CD4-positive, alpha-beta T cell treated with Interleukin-21 for 1 hour (primary cell): ENCODE measurements at places on chromosomes 1 and 21.

DNA sequence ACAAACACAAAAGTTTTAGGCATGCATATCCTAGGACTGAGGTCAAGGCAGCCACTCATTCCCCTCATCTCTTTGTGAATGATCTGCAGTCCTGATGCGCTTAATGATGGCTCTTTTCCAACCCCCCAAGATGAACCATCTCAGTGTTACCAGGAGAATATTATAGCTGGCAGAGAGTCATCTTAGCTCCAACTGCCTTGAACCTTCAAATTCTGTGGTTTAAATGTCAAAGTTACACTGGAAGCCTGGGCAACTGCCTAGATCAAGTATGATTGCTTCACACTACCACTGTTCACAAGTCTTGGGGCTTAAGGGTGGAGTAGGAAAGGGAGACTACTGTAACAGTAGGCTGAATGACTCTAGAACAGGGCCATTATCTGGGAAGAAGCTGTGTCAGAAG lies 8.0 kb upstream of the MYBPHL start:
- DNase-seq = no peak

DNA sequence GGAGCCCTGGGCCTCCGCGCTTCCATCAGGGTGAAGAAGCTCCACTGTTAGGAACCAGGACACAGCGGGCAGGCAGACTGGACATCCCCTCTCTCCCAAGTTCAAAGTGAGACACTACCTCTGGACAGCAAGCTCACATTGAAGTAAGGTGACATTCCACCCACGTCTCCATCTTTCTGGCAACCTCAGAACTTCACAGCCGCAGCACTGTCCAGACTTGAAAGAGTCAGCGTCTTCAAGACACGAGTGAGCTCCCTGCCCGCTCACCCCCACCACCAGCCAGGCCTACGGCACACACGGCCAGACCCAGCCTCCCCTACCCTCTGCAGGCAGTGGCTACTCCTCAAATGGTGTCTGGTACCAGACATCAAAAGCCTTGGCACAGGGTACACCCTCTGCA lies 11.1 kb downstream of the WDR4 start:
- DNase-seq = no peak

DNA sequence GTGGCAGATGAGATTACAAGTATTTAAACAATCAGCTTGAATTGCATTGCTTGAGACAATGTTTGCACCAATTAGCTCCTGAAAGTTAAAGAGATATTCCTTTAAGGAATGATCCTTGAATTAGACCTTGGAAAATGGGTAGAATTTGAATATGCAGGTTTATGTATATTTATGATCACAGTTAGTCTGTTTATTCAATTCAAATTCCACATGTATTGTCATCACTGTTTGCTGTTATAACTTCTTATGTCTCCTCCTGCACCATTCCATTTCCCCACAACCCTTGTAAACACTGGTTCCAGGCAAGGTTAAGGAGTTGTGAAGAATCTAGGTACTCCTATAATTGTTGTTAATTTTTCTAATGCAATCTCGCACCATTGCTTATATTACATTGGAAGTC lies 518.2 kb upstream of the PBX1 start:
- DNase-seq = no peak

DNA sequence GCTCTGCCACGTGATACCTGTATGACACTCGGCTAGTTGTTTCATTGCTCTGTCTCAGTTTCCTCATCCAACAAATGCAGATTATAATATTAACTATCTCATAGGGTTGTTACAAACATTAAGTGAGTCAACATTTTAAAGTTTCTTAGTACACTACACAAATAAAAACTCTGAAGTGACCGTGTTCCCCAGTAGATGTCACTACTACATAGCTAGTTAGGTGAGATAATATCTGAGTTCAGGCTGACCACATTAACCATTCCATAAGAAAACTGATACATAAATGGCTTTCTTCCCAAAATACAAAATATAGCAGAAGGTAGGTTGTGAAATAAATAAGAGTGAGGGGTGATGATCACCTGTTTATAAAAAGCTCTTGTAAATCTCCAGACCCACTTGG lies 214.1 kb downstream of the NUF2 start:
- no peak for DNase-seq

DNA sequence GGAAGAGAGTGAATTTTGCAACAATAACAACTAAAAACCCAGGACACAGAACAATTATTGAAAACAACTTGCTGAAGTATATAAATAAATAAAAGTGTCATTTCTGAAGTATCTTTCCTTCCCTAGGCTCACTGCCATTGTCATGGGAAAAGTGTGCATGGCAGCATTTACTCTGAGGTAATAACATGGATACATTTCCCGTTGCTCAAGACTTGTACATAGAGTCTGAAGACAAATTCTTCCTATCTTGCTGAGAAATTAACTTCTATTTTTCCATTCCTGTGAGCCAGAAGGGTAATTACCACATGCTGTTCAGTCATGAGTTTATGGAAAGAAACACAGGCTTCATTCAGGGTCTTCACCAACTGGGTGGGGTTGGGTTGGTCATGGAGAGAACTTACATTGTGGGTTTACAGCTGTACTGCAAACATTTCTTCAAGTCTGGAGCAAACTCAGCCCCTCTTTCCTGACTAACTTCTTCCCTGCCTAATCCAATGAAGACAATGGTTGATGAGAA lies 32.2 kb downstream of the ST6GALNAC3 start:
- DNase-seq = no peak

DNA sequence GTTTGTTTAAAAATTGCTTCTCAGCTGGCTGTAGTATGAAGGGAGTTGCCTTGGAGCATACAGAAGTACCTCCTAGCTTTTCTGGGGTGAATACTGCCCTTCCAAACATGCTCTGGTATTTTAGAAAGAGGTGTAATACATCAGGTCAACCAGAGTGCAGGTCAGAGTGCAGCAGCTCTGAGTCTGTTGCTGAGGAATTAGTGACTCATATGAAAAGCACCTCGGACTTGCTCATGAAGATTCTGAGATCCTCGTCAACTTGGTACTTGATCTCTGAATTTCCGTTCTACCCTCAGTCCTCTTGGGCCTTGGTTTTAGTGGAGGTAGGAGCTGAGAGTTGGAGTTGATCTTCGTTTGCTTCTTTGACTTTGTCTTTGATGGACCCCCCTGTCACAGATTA lies 67.3 kb downstream of the NOS1AP start:
- no peak for DNase-seq
